ENCODE measurements at places on chromosomes 3 and 15. TPM values are rescaled to one million over a fixed set of nuclear protein-coding genes. Genes with fewer than 3 reads are reported as not detected.

Gene PLA2G4B
- 0.32 TPM for total RNA-seq

Gene WDR6
- 63.9 TPM for total RNA-seq

Gene KCNH8
- total RNA-seq = not detected

Gene CNTN4
- not detected for total RNA-seq

Gene SERPINI2
- total RNA-seq = not detected

Gene KY
- total RNA-seq = not detected

Gene NDUFB5
- 110 TPM for total RNA-seq

Gene CPNE9
- total RNA-seq = not detected

Gene SLC27A2
- not detected for total RNA-seq

Gene SAMD7
- total RNA-seq = not detected

Gene SLC9C1
- 0.16 TPM for total RNA-seq

Gene HCLS1
- 2.3 TPM for total RNA-seq

Gene GCSAM
- total RNA-seq = not detected

Gene FBXL22
- not detected for total RNA-seq

Gene CSPG5
- total RNA-seq = not detected

Gene HTR3E
- not detected for total RNA-seq

Gene VIPR1
- 8.5 TPM for total RNA-seq

Gene BFSP2
- total RNA-seq = not detected

Gene SMCO1
- not detected for total RNA-seq

Gene CAPN7
- 29.2 TPM for total RNA-seq

Gene SEMA6D
- 2.3 TPM for total RNA-seq

Gene ZNF80
- total RNA-seq = not detected

Gene DTX3L
- 10.3 TPM for total RNA-seq

Gene PLSCR2
- not detected for total RNA-seq

Gene RAD18
- total RNA-seq = 3.6 TPM

Gene ADCY5
- total RNA-seq = 0.18 TPM

Gene NR2E3
- total RNA-seq = not detected

Gene ZNF662
- 0.36 TPM for total RNA-seq

Gene CHRNA5
- total RNA-seq = 0.49 TPM

Gene GOLGA6D
- not detected for total RNA-seq

Gene TBC1D23
- 32.7 TPM for total RNA-seq

Gene TGM4
- not detected for total RNA-seq

Gene VEPH1
- 29.3 TPM for total RNA-seq

Gene TMC3
- 0.32 TPM for total RNA-seq

Data from cardiac atrium fibroblast (primary cell).